AG20443 (cell line): ENCODE measurements at places on chromosomes 4 and X.

DNA sequence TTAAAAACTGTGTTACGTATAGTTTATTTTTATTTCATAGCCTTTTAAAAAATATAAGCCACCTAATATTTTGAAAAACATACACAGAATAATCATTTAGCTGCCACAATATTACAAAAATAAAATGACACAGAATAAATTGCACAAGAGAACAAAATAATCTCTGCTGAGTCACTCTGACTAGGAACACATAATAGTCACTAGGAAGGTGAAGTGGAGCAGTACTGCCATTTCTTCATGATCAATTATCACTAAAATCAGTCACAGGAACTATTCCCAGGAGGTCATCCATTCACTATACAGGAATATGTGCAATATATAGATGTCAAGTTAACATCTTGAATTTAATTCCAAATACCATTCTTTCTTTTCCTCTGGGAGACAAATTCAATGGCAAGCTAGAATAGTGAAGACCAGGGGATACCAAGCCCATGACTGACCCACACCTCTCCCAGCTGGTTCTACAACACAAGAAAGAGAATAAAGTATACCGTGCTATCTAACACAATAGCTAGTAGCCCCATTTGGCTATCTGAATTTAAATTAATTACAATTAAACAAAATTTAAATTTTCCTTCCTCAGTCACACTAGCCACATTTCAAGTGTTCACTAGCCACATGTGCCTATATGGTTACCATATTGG, 5.9 kb downstream of the SMIM43 start:
- peak; percentile 27 for DNase-seq

- peak; percentile 90 for DNase-seq
Observed at GRCh38 chr4:1207603-1208265, 35.4 kb upstream of the SPON2 start.

DNA sequence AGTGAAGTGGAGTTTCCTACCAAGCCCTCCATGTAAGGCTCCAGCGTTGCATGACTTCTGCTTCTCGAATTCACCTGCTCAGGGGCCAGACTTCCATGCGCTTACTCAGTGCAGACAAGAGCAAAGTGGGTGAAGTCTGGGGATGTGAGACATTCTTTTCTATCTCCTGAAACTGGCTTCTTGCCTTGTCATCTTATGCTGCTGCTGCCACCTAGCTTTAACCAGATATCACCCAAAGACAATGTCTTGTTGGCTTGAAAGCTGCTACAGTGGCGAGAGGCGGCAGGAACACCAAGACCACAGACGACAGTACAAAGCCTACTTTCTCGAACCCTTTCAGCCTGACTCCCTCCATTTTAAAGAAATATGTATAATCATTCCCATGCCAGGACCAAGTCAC, 103.6 kb upstream of the ADGRG2 start:
- DNase-seq = peak; percentile 7

- peak; percentile 86 for DNase-seq
Observed at GRCh38 chrX:101658661-101659491, 774 bp downstream of the ARMCX2 start.

GRCh38 chrX:25049357-25049756, 33.6 kb upstream of the ARX start:
- no peak for DNase-seq

- DNase-seq = no peak
Observed at GRCh38 chr4:28926156-28926555, 1794.0 kb upstream of the PCDH7 start.

DNA sequence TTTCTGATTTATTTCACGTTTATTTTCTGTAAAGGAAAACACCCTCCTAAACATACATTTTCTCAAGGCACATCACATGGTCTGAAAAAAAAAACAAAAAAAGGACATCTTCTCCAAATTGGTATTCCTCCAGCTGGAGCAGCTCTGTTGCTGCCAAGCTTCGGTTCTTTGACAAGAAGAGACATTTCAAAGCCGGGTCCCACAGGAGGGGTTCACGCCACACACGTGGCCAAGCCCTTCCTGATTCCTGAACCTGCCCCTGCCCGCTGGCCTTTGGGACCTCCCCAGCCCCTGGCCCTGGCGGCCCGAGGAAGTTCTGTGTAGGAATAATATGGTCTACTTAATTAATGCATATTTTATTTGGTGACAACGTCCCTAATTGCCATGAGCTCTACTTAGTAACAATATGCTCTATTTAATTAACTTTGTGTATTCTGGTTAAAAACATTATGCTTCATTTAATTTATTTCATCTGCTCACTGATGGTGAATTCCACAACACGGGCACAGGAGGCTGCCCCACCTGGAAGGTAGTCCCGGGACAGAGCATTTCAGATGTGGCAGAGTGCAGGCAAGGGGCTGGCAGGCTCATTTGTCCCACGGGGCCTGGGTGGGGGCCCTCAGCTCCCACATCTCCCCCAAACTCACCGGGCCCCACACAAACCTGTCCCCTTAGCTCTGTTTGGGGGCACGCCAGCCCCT, 5.4 kb upstream of the RGS12 start:
- no peak for DNase-seq

- DNase-seq = peak; percentile 28
Observed at GRCh38 chr4:81040012-81040659, 9.6 kb downstream of the BMP3 start.

- no peak for DNase-seq
Observed at GRCh38 chrX:85591536-85591935, 212.1 kb upstream of the POF1B start.

DNA sequence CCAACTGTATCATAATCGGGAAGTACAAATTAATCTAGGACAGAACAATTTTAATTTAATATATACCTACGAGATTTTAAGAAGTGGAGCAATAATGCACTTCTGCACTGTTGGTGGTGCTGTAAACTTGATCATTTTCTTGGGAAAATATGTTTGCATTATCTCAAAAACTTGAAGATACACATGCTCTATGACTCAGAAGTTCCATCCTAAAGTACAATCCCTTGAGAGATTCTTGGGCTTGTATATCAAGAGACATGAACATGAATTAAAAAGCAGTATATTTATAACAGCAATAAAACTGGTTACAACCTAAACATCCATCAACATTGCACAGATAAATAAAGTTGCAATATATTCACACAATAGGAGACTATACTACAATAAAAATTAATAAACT, 168.8 kb downstream of the CLCN4 start:
- DNase-seq = no peak

DNA sequence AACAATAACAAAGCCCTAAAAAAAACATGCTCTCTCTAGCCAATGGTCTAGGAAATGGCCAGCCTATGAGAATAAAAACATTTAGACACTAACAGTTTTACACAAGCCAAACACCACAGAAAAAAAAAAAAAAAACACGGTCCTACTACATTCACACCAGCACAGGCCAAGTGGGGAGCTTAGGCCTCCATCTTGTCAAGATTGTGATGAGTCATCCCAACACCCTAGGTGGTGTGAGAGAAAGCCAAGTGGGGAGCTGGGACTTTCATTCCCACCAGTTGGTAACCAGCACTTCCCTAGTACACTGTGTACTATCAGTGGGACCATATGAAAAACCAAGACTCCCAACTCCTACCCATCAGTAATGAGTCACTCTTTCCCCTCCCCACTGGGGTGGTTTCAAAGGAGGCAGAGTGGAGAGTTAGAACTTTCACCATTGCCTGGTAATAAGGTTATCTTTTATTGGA, 95.6 kb downstream of the ADAMTS3 start:
- no peak for DNase-seq

- DNase-seq = peak; percentile 50
Observed at GRCh38 chr4:168610911-168611530, 114.2 kb downstream of the PALLD start.

- DNase-seq = no peak
Observed at GRCh38 chr4:41561244-41561643, 23.3 kb downstream of the LIMCH1 start.

DNA sequence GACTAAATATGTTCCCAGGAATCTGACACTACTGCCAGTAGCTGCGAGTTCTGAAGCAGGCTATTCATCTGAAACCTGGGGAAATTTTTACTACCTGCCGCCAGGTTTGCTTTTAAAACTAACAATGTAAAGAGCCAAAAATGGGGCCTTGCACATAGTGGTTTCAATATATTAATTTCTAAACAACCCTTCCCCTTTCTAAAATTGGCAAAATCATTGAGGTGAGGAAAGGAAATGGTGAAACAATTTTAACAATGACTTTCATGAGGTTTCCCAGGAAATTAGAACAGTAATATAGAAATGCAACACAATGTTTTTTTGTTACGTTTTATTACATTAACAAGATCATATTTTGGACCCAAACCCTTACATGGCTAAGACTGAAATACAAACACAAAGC, 21.3 kb downstream of the FANCB start:
- no peak for DNase-seq

DNA sequence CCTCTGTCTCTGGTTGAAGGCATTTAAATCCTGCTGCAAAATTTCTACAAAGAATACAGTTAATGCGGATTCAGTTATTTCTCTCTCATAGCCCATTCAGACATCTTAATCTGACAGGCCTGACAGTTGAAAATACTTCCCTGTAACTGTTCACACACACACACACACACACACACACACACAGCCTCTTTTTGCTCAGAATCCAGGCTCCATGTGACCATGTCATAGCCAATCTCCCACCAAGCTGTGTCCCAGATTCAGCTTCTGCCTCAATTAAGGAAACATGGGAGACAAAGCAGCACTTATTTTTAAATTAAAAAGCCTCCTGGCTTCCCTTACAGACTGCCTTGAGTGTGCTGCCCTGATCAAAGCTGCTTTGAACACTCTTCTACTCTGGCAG, 49.3 kb upstream of the EFHC2 start:
- no peak for DNase-seq

DNA sequence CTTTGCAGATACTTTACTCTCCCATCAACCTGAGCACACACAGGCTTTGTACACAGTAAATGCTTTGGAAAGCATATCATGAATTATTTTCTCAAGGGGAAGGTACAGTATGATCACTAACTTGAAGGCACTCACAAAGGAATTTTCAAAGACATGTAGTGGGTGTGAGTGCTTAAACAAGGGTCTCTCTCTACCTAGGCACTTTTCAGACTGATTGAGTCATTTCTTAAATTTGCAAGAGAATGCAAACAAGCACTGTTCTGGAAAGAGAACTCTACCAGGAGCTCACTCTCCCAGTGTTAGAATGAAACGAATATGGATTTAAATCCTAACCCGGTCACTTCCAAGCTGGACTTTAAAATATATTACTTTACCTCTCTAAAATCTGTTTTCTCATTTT, 85.7 kb downstream of the MAML3 start:
- no peak for DNase-seq

- no peak for DNase-seq
Observed at GRCh38 chrX:41475191-41475590, 28.0 kb downstream of the NYX start.
